ENCODE measurements at places on chromosomes 4 and X. TPM values are rescaled to one million over a fixed set of nuclear protein-coding genes. Genes with fewer than 3 reads are reported as not detected.

Gene TBC1D19
- 6.8 TPM for total RNA-seq

- no peak within 1 kb of the TSS for H3K27ac ChIP-seq
- H3K36me3 ChIP-seq, result no peaks in the 10 kb centered on the region
- H3K4me3 ChIP-seq, result peak within 1 kb of the TSS; percentile 49
- peaks cover 5% of the 10 kb centered on the region for H3K4me1 ChIP-seq
- DNase-seq, result peak; percentile 68
- H3K27me3 ChIP-seq, result no peaks in the 10 kb centered on the region
These were observed at the start of gene XKRX for GRCh38 chrX:100928660-100929613. Gene XKRX (minus strand): TSS chrX:100928917. CDS start chrX:100928304, 613 bp downstream.

Gene NLRP2B
- not detected for total RNA-seq

DNA sequence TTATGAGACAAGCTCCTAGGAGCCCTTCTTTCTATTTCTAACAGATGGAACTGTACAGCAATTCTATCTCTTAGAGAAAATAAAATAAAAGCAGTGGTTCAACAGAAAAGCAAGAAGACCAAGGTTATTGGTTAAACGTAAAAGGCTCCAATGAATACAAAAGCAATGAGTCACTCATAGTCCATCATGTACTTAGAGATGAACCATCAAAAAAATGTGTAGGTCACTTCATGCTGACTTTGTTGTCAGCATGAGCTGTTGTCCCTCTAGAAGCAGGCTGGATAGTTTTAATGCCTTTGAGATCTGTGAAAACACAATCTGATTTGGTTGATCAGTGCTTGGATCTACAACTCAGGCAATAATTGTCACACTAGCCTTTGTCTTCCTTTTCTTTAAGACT is 378.6 kb upstream of the ANXA10 start:
- no peak for DNase-seq
- no peaks in the 10 kb centered on the region for H3K36me3 ChIP-seq
- H3K27me3 ChIP-seq, result no peaks in the 10 kb centered on the region
- H3K4me3 ChIP-seq, result no peak overlapping the region

- H3K27ac ChIP-seq, result no peak overlapping the region
- no peaks in the 10 kb centered on the region for H3K27me3 ChIP-seq
- H3K4me3 ChIP-seq, result no peak overlapping the region
- H3K36me3 ChIP-seq, result no peaks in the 10 kb centered on the region
- no peaks in the 10 kb centered on the region for H3K4me1 ChIP-seq
These were observed 18.4 kb downstream of the KLHL34 start for GRCh38 chrX:21639775-21640174.

Gene VEGFD
- total RNA-seq, result 6.8 TPM

DNA sequence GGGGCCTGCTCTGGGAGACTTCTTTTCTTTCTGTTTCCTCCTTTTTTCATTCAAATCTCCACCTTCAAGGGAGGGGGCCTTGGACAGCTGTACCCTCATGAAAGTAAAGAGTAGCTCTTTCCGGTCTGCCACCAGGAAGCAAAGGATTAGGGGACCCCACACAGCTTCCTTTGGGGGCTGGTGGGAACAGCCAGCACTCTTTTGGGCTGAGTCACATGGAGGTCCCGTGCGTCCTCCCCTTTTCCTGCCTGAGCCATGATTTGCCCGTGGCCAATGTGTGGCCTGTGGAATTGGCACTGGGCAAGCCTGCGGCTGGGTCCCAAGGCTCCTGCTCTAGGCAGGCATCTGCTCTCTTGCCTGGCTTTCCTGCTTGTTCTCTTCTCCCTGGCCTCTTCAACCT is 65.5 kb downstream of the FHDC1 start:
- no peaks in the 10 kb centered on the region for H3K4me1 ChIP-seq
- no peaks in the 10 kb centered on the region for H3K36me3 ChIP-seq
- no peak overlapping the region for H3K4me3 ChIP-seq
- H3K27me3 ChIP-seq, result no peaks in the 10 kb centered on the region

Gene VCX
- total RNA-seq, result not detected

GRCh38 chr4:173489514-173489913 is 40.5 kb downstream of the HAND2 start:
- H3K27me3 ChIP-seq, result no peaks in the 10 kb centered on the region
- peaks cover 25% of the 10 kb centered on the region for H3K4me1 ChIP-seq
- no peaks in the 10 kb centered on the region for H3K36me3 ChIP-seq
- no peak for DNase-seq
- H3K4me3 ChIP-seq, result no peak overlapping the region

DNA sequence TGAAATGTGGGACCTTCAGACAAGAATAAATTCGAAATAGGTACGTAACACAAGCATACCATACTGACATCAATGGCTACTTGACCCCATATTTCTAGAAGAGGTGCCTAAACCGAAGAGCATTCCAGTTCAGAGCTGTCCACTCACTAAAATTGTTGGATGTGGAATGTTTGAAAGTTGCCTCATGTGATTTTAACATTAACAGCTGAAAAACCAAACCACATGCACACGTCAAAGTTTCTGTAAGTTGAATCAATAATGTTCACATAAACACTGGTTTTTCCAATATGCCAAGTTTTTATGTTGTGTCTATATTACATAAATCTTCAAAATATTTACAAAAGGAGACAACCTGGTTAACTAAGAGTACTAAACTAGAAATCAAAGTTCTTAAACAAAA is 3.5 kb downstream of the UBE2D3 start:
- peaks cover 61% of the 10 kb centered on the region for H3K4me1 ChIP-seq
- peak overlapping the region; percentile 100 for H3K27ac ChIP-seq
- no peaks in the 10 kb centered on the region for H3K27me3 ChIP-seq
- no peak for DNase-seq
- no peaks in the 10 kb centered on the region for H3K36me3 ChIP-seq
- peak overlapping the region; percentile 57 for H3K4me3 ChIP-seq

GRCh38 chrX:136750364-136750763 is 30.4 kb downstream of the ARHGEF6 start:
- no peaks in the 10 kb centered on the region for H3K27me3 ChIP-seq
- H3K27ac ChIP-seq, result no peak overlapping the region
- no peak overlapping the region for H3K4me3 ChIP-seq
- DNase-seq, result no peak
- H3K4me1 ChIP-seq, result peaks cover 17% of the 10 kb centered on the region
- H3K36me3 ChIP-seq, result no peaks in the 10 kb centered on the region

Gene KCNE5
- 0.76 TPM for total RNA-seq

DNA sequence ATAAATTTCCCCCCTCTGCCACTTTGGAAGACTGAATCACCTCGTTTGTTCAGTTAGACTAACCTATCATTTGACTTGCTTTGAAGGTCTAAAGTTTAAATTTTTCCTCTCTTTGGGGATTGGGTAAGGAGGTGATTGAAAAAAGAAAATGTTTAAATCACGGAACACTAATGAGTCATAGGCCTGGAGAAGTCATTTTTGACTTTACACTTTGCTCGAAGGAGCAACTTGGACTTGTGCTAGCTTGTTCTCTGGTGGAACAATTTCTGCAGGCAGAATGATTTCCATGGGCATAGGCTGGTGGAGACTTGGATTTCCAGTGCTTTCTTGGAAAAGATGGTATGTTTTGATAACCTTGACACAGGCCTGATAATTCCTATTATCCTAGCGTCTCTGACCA is 10.5 kb upstream of the GLUD2 start:
- no peaks in the 10 kb centered on the region for H3K36me3 ChIP-seq
- no peak overlapping the region for H3K27ac ChIP-seq
- H3K27me3 ChIP-seq, result no peaks in the 10 kb centered on the region
- DNase-seq, result no peak

Gene CTAG1B
- total RNA-seq, result not detected

GRCh38 chr4:6694177-6694901 is 661 bp downstream of the S100P start:
- H3K4me3 ChIP-seq, result peak overlapping the region; percentile 14
- no peaks in the 10 kb centered on the region for H3K36me3 ChIP-seq
- peaks cover 30% of the 10 kb centered on the region for H3K4me1 ChIP-seq
- H3K27ac ChIP-seq, result peak overlapping the region; percentile 85

DNA sequence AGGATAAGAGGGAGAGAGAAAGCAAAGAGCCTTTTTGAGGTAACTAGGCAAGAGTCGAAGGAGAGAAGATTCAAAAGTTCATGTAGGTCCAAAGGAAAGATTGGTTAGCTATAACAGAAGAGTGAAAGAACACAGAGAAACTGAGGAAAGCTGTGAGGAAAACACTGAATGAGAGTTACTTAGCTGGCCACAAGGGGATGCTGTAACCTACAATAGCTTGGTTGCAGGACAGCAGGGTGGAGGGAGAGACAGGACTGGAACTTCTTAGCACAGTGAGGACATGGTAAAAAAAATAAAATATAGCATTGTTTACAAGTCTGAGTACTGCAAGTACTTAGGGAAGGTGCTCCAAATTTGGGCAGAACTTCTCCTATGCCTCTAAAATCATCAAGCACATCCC is 48.3 kb downstream of the RAI2 start:
- no peak for DNase-seq
- H3K36me3 ChIP-seq, result no peaks in the 10 kb centered on the region
- no peak overlapping the region for H3K27ac ChIP-seq
- no peaks in the 10 kb centered on the region for H3K4me1 ChIP-seq
- no peaks in the 10 kb centered on the region for H3K27me3 ChIP-seq
- no peak overlapping the region for H3K4me3 ChIP-seq

Gene CUL4B
- 17.9 TPM for total RNA-seq

- peak overlapping the region; percentile 53 for H3K4me3 ChIP-seq
- H3K36me3 ChIP-seq, result no peaks in the 10 kb centered on the region
- peak overlapping the region; percentile 97 for H3K27ac ChIP-seq
- H3K27me3 ChIP-seq, result no peaks in the 10 kb centered on the region
These were observed 1.2 kb upstream of the TAPT1 start for GRCh38 chr4:16227462-16227868.

Gene NPNT
- 236 TPM for total RNA-seq

Gene ASMT
- total RNA-seq, result 2.2 TPM

- no peak overlapping the region for H3K4me3 ChIP-seq
- H3K27me3 ChIP-seq, result no peaks in the 10 kb centered on the region
- H3K27ac ChIP-seq, result no peak overlapping the region
- H3K36me3 ChIP-seq, result no peaks in the 10 kb centered on the region
- no peaks in the 10 kb centered on the region for H3K4me1 ChIP-seq
These were observed 359.6 kb upstream of the PITX2 start for GRCh38 chr4:110982486-110982885.

- no peaks in the 10 kb centered on the region for H3K27me3 ChIP-seq
- no peak overlapping the region for H3K4me3 ChIP-seq
- no peaks in the 10 kb centered on the region for H3K4me1 ChIP-seq
- H3K27ac ChIP-seq, result no peak overlapping the region
These were observed 177.3 kb upstream of the EMCN start for GRCh38 chr4:100695039-100695654.

GRCh38 chr4:9867751-9868425 is 86.5 kb downstream of the DRD5 start:
- H3K27ac ChIP-seq, result no peak overlapping the region
- no peaks in the 10 kb centered on the region for H3K27me3 ChIP-seq
- DNase-seq, result no peak
- H3K4me3 ChIP-seq, result no peak overlapping the region

Gene NDNF
- 180 TPM for total RNA-seq

DNA sequence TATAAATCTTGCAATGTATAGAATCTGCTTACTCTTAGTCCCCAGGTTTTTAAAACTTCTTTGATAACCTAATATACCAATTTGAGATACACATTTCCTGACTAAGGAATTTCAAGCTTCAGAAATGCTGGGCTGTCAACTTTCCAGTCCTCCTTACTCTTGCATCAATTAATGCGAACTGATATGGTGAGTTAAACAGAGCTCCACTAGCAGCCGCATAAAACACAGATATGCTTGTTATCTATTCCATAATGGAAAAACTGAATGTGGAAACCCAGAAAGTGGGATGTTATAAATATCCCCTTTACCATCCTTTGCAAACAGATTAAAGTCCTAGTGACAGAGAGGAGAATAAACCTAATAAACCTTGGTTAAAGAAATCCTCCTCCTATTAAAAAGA is 1913.7 kb downstream of the STIM2 start:
- no peak overlapping the region for H3K4me3 ChIP-seq
- no peak for DNase-seq
- no peaks in the 10 kb centered on the region for H3K4me1 ChIP-seq
- no peaks in the 10 kb centered on the region for H3K36me3 ChIP-seq

Gene MAOA
- 300 TPM for total RNA-seq
